CD4-positive, alpha-beta T cell treated with Interleukin-21 for 1 hour (primary cell): ENCODE measurements at places on chromosomes 2 and 18.

GRCh38 chr2:162057426-162057825 lies 16.6 kb downstream of the DPP4 start:
- peak; percentile 19 for DNase-seq

DNA sequence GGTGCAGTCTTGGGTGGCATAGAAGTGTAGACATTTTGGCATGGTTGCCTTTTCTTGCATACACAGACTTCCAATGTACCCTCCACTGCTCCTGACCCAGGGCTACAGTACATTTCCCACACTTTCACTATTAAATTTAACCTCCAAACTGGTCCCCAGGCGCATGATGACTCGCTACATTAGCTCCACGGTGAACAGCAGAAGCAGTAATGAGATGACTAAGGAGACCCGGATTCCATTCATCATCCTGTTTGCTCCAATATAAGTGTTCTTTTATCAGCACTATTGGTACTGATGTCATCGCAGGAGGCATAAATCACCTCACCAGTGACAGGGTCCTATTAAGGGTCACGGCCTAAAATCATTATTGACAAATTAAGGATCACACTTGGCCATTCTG lies 316.5 kb downstream of the EN1 start:
- no peak for DNase-seq

GRCh38 chr2:174611854-174612253 lies 14.2 kb upstream of the WIPF1 start:
- DNase-seq: no peak

DNA sequence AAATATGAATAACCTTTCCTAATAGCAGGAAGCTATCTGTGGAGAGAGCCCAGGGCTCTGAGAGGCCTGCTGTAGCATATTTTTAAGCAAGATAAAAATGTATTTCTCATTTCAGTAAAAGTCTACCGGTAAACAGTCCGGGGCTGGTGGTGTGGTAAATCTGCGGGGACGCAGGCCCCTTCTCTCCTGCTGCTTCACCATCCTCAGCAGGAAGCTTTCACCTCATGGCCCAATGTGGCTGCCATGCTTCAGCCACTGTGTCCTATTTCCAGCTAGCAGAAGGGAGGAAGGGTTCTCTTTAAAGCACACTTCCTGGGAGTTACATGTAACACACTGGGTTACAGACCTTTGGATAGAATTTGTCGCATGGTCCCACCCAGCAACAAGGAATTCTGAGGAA lies 79.5 kb upstream of the ODC1 start:
- DNase-seq: no peak

GRCh38 chr2:30470426-30470825 lies 23.4 kb downstream of the LCLAT1 start:
- no peak for DNase-seq

GRCh38 chr18:28269750-28270149 lies 92.8 kb upstream of the CDH2 start:
- no peak for DNase-seq

DNA sequence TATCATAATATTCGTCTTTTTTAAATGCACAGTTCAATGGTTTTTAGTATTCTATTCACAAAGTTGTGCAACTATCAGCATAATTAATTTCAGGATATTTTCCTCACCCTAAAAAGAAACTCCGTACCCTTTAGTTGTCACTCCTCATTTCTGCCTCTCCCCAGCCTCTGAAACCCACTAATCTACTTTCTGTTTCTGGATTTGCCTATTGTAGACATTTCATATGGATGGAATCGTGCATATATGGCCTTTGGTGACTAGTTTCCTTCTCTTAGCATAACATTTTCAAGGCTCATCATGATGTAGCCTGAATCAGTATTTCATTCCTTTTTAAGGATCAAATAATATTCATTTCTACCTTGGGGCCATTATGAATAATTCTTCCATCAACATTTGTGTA lies 18.5 kb downstream of the NEURL3 start:
- no peak for DNase-seq

GRCh38 chr2:226215902-226216503 lies 583.6 kb downstream of the IRS1 start:
- DNase-seq: peak; percentile 55

DNA sequence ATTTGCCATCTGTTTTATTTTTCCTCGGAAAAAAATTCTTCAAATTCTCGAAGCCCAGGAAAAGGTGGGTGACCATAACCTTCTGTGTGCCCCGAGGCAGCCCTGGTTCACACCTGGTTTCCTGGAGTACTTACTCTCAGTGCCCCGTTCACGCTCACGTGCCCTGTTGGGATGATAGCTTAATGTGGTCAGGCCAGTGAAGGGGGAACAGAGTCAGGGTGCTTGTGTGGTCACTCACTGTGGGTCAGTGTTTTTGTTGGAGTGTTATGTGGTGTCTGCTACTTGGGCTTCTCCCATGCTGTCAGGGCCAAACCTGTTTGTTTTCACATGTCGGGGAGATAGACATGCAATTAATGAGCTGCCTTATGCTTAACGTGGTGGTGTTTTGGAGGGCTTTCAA lies 78.1 kb downstream of the MAP4K4 start:
- DNase-seq: no peak

- DNase-seq: no peak
Observed at GRCh38 chr2:110737783-110738182, 5.4 kb downstream of the ACOXL start.

DNA sequence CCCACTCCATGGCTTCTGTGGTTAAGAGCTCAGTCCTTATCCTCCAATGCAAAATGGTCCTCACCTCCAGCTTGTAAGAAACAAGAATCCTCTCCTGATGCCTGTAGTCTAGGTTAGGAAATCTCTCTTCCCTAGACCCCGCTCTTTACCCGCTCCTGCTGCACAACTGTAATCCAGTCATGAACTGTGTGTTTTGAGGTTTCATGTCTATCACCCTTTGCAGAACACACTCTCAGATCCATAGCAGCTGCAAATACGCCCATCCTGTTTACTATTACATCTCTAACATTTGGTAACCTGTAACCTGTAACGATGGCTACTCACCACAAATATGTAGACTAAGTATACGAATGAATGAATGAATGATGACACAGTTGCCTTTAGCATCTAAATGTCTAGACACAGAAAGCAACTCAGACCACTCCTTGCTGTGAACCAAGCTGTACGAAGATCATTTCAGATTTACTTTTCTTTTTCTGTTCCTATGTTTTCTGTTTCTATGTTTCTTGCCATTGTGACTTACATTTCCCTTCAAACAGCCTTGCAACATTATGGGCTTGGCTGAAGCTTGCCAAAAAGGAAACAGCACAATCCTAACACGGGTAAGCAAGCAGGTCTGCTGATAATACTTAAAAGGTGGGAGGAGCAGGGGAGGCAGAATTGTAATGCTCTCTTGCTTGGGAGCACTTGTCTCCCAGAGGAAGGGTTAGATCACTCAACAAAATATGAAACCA lies 53.7 kb downstream of the EPHA4 start:
- peak; percentile 80 for DNase-seq

DNA sequence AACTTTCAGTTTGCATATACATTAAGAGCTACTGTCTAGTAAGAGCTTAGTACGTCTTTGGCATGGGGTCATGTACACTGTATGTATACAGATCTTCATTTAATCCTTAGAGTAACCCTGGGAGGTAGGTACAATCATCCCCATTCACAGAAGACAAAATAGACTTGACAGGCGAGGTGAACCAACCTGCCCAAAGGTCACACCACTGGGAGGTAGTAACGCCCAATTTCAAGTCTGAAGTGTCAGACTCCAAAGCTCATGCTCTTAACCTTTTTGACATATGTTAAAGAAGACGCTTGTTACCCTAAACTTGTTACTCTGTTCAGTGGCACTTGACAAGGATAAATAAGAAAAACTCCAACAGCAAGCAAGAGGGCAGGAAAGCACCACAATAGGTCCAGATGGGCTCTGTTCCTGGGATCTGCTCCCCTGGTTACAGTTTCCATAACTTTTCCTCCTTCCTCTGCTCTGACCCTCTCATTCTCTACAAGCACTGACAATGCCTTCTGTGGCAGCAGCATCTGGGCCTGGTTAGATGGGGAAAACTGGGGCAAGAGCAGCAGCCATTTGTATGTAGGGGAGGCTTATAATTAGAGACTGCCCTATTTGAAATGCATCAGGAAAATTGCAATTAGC lies 64.7 kb upstream of the SERTAD2 start:
- DNase-seq: no peak

- no peak for DNase-seq
Observed at GRCh38 chr2:110983133-110983532, 137.6 kb upstream of the BCL2L11 start.
